ENCODE measurements at places on chromosomes 13 and 19. TPM values are rescaled to one million over a fixed set of nuclear protein-coding genes. Genes with fewer than 3 reads are reported as not detected.
A peak's percentile ranks its signal among the peaks of the same experiment; 100 is the strongest.

HOMER3 gene
- total RNA-seq: not detected

ACER1 gene
- total RNA-seq: 0.87 TPM

DNA sequence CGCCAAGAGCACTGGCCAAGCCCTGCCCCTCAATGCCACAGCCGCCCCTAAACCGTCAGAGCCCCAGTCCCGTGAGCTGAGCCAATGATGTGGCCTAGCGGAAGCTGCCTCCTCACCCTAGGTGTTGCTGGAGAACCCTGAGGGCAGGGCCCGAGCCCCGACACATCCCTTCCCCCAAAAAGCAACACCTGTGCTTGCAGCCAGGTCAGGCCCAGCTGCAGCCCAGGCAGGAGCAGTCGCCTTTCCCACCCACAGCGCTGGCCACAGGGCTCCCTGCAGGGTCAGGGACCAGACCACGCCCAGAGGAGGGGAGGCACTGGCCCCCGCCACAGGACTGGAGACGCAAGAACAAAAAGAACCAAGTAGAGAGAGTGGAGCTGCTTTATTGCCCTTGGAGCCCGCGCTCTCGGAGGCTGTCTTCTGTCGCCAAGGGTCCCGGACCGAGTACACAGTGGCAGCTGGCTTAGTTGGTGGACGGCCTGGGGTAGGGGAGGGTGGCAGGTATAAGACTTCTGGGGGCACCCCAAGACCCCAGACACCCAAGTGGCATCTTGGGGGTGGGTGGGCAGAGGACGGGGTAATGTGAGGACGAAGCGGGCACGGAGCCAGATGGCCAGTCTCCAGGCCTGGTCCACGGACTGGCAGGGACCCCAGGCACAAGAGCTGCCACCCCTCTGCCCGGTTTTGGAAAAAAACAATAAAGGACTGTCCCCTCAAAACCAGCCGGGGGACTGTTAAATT is 3.3 kb downstream of the P2RY11 start:
- no peak for DNase-seq

LILRA6 gene
- 0.24 TPM for total RNA-seq

- DNase-seq: peak; percentile 70
These were observed 61.4 kb downstream of the CCNE1 start for GRCh38 chr19:29873024-29873800.

DNA sequence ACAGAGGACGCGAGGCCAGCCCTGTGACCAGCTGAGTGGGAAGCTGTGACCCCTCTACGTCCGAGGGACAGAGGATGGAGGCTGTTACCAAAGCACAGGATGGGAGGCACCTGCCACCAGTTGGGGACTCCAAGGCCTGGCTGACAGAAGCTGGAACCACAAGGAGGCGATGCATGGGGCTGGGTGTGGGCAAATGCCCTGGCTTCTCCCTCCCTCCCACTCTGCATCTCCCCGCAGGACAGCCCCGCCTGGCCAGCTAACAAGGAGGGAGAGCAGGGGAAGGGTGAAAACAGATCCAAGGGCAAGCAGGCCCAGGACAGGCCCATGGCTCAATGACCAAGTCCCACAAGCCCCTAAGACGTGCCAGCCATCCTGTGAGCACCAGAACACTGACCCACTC is 28.6 kb downstream of the AKT2 start:
- no peak for DNase-seq

SIRT6 gene
- 34.3 TPM for total RNA-seq

GRCh38 chr13:22285867-22286266 is 615.0 kb downstream of the FGF9 start:
- DNase-seq: no peak

GRCh38 chr19:27765397-27765796 is 1447.6 kb downstream of the UQCRFS1 start:
- no peak for DNase-seq

DNA sequence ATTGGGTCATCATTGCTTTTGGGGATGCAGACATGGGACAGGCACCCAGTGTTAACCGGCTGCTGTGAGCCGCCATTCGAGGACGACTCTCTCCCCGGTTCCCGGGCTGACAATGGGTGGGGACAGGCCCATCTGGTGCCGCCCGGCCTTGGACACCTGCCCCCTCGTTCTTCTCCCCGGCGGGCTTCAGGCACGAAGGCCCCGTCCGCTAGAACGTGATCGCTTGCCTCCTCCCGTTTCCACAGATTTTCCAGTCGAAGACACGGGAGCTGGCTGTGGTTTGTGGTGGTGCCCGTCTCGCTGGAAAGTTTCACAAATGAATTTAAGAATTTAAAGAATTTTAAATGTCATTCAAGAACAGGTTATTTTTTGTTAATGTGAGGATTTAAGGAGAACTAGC is 2.0 kb downstream of the PALM start:
- DNase-seq: no peak

KL gene
- total RNA-seq: 0.19 TPM

DNA sequence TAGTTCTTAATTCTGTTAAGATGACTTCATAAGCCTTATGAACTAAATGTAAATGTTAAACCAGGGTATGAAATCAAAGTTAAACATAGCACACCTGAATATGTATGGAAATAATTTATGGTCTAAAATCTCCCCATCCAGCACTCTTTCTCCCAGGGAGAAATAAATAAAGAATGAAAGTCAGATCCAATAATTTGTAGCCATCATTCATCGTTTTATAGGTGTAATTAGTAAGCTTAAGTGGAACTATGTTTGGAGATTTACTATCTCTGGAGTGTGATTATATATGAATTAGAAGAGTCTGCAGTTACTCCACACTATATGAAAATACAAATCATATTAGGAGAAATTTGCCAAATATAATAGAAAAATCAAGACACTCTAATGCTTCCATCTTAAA is 405.1 kb downstream of the DACH1 start:
- no peak for DNase-seq

DNA sequence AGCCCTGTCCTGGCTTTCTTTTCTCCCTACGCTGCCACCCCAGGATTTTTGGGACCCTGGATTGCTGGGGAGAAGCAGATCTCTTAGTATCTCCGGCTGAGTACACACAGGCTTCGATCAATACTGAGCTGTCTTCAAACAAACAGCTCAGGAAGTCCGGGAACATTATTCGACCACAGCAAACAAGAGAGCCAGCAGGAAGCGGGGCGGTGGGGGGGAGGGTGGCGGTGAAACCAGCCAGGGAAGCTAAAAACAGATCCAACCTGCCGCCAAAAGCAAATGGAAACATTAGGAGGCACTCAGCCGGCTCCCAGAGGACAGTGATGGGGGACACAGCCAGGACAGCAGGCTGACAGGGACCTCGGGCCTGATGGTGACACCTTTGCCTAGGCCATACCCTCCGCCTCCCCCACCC is 12.2 kb upstream of the BCAM start:
- DNase-seq: no peak

- no peak for DNase-seq
These were observed 44.5 kb downstream of the SCEL start for GRCh38 chr13:77579959-77580358.

ZNF443 gene
- total RNA-seq: 3.0 TPM

GTF2F2 gene
- total RNA-seq: 14.1 TPM

DNA sequence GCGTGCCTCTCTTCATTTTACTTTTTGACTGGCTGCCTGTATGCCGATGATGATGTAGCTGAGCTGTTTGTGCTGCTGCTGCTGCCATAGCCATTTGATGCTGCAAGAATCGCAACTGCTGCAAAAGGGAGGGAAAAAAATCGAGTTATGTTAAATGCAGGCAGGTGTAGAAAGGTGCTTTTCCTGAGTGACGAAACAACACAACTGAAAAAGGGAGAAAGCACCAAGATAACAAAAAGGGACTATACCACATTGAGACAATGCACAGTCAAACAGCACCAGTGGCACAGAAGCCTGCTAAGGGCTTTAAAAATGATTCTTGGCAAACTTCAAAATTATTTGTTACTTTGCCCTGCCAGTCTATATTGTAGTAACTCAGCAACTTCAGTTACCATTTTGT is 9.1 kb downstream of the EXOSC8 start:
- no peak for DNase-seq

GRCh38 chr13:36612230-36612629 is 61.6 kb upstream of the SERTM1 start:
- no peak for DNase-seq

NBEA gene
- total RNA-seq: 6.3 TPM

GRCh38 chr13:74090397-74090796 is 43.8 kb downstream of the KLF12 start:
- no peak for DNase-seq

VSTM2B gene
- 0.24 TPM for total RNA-seq

All from naive thymus-derived CD4-positive, alpha-beta T cell (primary cell).